ENCODE measurements at places on chromosomes 7 and 10.

DNA sequence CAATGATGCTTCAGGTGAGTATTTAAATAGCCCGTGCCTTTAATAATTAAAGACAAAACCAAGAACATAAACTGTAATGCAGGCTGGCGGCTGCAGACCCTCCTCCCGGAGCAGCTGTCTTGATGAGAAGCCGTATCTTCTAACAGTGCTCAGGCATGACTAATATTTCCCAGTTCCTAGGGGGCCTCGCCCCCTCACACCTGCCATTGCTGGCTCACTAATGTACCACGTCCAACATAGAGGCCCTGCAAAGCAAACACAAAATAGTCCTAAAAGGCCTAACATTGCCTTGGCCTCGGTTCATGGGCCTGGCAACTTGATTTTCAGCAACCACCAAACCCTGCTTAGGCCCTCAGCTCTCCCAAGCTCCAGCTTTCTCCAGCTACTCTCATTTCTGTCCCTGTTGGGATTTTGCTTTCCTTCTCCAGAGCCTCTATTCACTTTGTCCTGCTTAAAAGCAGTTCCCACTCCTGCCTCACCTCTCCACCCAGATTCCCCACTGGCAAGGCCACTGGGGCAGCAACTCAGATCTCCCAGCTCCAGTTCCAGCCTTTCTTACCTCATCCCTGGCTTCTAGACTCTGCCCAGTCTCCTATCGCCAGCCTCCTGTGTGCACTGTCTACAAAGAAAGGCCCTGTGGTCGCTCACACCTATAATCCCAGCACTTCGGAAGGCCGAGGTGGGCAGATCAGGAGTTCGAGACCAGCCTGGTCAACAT lies 16.2 kb downstream of the SORBS1 start:
- DNase-seq: no peak

- DNase-seq: no peak
Measured at GRCh38 chr10:43105956-43106229, 29.0 kb downstream of the RET start.

GRCh38 chr10:9781666-9782065 lies 1236.0 kb upstream of the CELF2 start:
- DNase-seq: no peak

DNA sequence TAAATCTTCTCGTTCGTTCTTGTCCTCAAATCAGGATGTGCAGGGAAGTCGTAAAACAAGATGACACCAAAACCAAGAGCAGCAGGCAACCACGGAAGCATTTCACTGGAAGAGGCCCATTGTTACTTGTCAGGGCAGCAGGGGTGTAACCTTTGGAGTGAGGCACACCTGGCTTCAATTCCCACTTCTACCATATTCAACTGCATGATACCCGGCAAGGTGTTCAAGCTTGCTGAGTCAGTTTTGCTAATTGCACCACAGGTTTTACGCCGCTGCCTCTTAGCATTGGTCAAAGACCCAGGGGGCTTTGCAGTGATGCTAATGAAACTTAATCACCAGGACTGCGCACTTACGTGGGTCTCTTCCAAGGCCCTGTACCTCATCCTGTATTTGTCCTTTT lies 50.0 kb upstream of the PTER start:
- no peak for DNase-seq

DNA sequence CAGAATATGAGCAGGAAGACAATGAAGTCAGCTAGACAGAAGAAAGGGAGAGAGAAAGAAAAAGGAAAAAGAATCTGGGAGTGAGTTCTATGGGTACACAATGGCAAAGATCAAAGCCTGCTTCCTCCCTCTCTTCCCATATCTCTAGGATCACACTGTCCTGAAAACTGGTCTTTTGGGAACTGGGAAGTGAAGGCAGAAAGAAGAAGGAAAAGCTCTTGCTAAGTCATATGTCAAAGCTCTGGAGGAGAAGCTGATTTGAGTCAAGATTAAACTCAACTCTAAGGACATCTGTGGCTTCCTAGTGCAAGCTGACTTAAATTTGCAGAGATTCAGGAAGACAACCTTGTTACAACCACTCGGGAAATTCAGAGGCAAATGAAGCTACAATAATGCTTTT lies 147.5 kb downstream of the DOCK4 start:
- no peak for DNase-seq

Measured in NCI-H1930 (cell line).